Hematopoietic multipotent progenitor cell treated with erythropoietin and hydrocortisone succinate and interleukin-3 and kit ligand, for 17 days (in vitro differentiated cells): ENCODE measurements at places on chromosomes 16 and 17.

- DNase-seq = no peak
Observed at GRCh38 chr16:22120440-22120839, 28.1 kb downstream of the VWA3A start.

DNA sequence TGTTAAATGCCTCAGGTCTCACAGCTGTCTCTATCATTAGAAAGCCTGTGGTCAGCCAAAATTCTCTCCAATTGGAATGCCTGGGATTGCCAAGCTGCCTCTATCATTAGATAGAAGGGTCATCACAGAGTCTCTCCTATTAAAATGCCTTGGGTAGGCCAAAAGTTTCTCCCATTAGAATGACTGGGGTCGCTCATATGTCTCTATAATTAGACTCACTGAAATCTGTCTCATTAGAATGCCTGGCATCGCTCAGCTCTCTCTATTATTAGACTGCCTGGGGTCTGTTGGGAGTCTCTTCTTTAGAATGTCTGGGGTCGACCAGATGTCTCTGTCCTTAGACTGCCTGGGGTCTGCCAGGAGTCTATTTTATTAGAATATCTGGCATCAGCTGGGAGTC is 2265.1 kb downstream of the TP53TG3F start:
- no peak for DNase-seq

- no peak for DNase-seq
Observed at GRCh38 chr16:87734644-87735043, 31.1 kb downstream of the KLHDC4 start.

- no peak for DNase-seq
Observed at GRCh38 chr17:53490447-53490968, 332.2 kb upstream of the KIF2B start.

DNA sequence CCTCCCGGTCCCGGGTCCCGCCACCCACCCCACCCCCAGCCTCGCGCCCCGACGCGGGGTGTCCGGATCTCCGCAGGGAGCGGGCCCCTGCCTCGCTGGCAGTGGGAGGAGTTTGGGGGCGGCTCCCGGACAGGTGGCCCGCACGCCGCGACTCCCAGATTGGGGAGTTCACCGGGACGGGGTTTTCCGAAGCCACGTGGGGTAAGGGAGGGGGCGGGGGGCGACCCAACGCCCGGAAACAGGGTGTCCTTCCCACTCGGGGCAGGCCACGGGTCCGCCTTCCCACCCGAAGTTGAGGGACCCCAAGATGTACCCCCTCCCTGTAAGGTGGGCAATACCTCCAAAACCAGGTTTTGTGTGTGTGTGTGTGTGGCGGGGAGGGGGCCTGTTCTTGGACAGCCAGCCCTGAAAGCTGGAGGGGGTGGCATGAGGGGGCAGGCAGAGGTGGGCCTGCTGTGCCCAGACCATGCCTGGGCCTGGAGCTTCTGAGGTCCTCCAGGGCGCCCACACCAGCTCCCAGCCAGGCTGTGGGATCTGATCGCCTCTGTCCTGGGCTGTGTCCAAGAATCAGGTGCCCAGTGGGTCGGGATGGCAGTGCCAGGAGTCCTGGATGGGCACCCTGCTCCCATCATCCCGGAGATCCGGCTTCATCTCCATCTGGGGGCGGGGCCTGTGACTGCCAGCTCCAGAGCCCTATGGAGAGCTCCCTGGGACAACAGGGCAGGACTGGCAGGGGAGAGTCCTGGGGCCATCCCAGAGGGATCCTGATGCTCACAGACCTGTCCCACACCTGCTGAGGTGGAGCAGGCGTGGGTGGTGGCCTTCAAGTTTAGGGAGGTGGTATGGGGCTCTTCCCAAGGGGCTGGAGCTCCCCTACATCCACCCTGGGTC is 767 bp downstream of the SYNGR2 start:
- DNase-seq = peak; percentile 35

GRCh38 chr16:29982560-29983419 is 9.1 kb downstream of the TAOK2 start:
- no peak for DNase-seq

GRCh38 chr16:67236563-67237395 is 9.8 kb downstream of the TMEM208 start:
- peak; percentile 81 for DNase-seq

DNA sequence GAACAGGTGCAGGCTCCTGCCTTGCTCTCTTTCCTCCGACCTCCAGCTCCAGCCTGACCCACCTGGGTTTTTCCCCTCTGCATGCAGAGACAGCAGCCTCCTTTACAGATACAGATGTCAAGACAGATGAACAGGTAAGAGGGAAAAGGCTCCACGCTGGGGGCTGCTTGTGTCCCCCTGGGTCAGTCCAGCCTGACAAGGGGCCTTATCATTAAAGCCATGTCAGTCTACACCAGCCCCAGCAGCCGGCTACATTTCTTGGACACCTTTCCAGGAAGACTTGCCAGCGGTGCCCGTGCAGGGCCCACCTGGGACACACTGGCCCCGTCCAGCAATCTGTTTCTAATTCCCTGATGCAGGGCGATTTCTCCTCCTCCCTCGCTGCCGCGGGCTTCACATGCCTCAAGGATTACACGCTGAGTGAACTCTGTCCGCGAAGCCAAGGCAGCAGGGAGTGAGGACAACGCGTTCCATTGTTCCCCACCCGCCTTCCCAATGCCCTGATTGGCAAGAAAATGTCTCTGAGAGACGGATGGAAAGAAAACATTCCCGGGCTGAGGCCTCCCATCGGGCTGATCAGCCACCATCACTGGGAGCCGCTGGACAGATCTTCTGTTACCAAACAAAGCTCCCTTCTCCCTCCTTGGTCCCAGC is 184.7 kb downstream of the C16orf95 start:
- DNase-seq = no peak

GRCh38 chr16:85395207-85395912 is 217.8 kb upstream of the GSE1 start:
- no peak for DNase-seq

- no peak for DNase-seq
Observed at GRCh38 chr17:44787271-44787940, 28.6 kb downstream of the ADAM11 start.

- DNase-seq = no peak
Observed at GRCh38 chr16:821751-822150, 21.2 kb upstream of the GNG13 start.

GRCh38 chr16:2467528-2468232 is 3.4 kb upstream of the NTN3 start:
- DNase-seq = no peak

DNA sequence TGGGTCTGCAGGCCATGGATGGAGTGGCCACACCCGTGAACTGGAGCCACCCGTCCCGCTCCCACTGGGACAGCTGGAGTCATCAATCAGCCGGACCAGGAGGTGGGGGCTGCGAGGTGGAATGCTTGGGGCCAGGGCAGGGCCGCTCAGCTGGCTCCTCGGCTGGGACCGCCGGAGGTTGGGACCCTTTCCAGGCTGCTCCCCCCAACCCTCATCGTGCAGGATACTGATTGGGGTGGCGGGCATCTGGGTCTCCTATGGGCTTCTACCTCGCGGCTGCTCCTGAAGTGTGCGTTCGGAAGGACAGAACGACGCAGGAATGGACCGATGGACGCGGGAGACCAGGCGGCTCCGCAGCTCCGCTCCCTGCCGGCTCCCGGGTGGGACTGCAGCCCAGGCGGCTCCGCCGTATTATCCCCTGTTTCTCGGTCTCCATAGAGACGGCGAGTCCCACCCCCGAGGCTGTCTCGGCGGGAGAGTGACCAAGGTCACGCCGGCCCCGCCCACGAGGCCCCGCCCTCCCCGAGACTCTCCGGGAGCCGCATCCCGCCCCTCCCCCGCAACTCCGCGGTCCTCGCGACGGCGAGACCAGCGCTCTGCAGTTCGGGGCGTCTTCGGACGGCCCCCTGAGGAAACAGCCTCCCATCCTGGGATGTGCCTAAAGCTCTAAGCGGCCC is at the start of gene TPPP3:
Gene TPPP3 (minus strand): TSS at position 388 of the 677 bp plus-strand sequence. CDS start 2,387 bp downstream, outside the sequence.
- DNase-seq = peak; percentile 8

DNA sequence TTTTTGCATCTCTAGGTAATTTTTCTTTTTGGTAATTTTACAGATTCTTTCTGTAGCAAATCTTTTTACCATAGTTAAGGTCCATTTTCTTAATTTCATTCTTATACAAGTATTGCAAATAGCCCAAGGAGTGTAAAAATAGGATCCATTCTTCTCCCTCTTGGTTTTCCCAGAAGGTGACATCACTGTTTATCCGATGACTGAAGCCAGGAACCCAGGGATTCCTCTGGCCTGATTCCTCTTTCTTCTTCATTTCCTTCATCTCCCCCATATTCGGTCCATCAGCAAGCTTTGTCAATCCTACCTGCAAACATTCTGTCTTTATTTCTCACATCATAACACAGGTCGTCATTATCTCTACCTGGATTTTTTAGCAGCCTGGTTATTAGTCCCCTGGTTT is 5.3 kb downstream of the RBBP6 start:
- no peak for DNase-seq
